Renal pelvis (tissue), 12 donors: ENCODE measurements at places on chromosomes 2 and 18. TPM values are rescaled to one million over a fixed set of nuclear protein-coding genes. Genes with fewer than 3 reads are reported as not detected.

Gene REV1
- 79.9 TPM for polyA plus RNA-seq

Gene IL36G
- not detected for polyA plus RNA-seq

Gene KCNG2
- polyA plus RNA-seq: 0.33 TPM

Gene CXCR2
- 0.14 TPM for polyA plus RNA-seq

Gene KLHL29
- 16.7 TPM for polyA plus RNA-seq

Gene CERKL
- 10.7 TPM for polyA plus RNA-seq

Gene ARHGEF4
- polyA plus RNA-seq: 8.0 TPM

Gene C1GALT1C1L
- polyA plus RNA-seq: 3.7 TPM

Gene L3MBTL4
- 5.7 TPM for polyA plus RNA-seq

Gene ASB18
- polyA plus RNA-seq: not detected

Gene MYO5B
- 34.5 TPM for polyA plus RNA-seq

Gene IL36RN
- not detected for polyA plus RNA-seq

Gene UPP2
- 7.2 TPM for polyA plus RNA-seq

DNA sequence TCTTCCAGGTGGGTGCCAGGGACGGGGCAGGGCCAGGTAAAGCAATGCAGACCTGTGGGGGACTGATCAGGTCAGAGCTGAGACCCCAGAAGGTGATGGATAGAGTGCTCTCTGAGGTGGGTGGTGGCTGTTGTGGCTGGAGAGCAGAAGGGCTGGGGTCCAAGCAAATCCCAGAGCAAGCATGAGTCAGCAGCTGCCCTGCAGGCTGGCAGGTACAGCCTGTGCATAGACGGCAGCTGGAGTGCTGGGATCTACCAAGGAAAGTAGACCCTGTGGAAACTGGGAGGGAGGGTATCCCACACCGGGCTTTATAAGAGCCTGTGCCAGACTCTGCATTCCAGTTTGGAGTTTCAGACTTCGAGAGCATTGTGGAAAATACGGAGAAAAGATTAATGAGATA lies 663 bp downstream of the TRIM54 start:
- DNase-seq: no peak

GRCh38 chr2:26330604-26331003 lies 15.3 kb upstream of the SELENOI start:
- no peak for DNase-seq

DNA sequence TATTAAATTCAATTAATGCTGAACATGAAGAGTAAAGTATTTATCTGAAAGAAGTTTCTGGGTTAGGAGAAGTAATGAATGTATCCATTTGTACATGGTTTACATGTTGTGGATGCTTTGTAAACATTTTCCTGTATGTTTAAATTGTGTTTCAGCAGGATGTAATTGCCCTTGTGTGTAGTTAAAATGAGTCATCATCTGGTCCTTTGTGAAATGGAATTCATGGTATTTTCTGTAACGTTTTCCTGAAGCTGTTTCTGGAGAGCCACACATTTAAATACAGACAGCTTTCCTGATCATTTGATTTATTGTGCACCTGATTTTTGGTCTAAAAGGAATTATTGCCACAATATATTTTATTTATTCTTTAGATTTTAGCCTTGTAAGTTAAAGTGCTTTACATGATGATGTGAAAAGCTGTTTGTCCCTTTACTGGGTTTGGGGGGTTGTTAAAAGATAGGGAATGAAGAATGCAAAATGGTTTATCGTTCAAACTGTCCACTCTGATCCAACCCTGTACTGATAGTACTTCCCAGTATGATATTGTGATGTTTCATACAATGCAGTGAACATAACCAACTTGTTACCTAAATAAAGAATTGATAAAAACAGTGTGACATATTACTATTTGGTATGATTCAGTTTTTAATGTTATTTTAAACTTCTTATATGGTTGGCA lies 41.7 kb upstream of the SLC3A1 start:
- no peak for DNase-seq

DNA sequence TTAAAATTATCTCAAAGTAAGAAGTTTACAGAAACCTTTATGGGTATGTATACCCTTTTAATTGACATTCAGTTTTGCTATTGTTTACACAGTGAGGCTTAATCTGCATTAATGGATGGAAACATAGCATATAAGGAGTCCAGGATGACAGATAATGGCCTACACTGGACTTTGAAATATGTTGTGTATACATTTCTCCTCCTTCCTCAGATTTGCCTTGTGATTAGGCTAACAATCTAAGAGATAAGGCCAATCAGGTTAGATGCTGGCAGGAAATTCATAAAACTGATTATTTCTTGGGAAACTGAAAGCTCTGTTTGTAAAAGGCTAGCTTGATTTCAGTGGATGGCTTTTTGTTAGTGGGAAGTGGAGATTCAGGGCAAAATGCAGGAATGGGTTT lies 191.9 kb downstream of the LDLRAD4 start:
- no peak for DNase-seq

DNA sequence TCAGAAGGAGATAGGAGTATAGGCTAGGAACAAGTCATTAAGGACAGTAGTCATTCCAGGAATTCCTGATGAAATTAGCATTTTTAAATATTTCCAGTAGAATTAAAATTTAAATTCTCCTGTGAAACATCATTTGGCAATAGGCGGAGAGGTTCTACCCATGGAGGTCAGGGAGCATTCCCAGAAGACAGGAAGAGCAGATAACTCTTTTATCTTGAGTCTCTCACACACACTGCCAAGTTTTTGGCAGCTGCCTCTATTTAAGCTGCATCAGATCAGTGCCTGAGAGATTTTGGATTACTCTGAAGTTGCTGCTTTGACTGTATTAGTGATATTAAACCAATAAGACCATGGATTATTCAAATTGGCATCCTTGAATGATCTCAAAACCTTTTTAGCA lies 714.7 kb downstream of the EPHA4 start:
- DNase-seq: no peak

DNA sequence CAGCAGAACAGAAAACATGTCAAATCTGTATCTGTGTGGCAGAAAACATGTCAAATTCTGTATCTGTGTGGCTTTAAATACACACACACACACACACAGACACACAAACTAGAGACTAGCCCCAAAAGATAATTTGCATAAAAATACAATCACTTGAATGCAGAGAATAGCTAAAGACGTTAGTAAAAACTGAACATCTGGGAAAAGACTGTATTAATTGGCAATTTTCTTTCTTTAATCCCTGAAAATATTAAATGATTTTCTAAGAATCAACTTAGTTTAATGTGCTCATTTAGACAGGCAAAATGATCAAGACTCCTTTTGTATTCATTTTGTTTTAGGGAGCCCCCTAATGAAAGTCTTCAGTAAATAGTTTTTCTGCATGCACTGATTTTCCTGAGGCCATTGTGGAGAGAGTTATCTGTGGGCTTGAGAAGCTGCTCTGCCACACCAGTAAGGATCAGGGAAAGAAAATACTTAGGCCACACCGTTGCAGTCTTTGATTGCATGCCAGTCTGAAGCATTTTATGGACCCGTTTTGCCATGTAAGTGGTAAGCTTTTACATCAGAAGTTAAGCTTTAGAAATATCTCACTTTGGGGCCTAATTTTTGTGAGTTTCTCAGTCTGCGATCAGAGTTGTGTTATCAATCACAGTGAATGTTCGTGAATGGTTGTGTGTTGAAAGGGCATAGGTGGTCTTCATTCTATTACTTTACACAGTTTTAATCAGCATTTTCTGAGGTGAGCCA lies 2.2 kb downstream of the SPATS2L start:
- DNase-seq: no peak

- DNase-seq: no peak
Observed at GRCh38 chr18:42030586-42031182, 75.7 kb downstream of the PIK3C3 start.

GRCh38 chr2:224260372-224261020 lies 141.4 kb downstream of the FAM124B start:
- peak; percentile 83 for DNase-seq

DNA sequence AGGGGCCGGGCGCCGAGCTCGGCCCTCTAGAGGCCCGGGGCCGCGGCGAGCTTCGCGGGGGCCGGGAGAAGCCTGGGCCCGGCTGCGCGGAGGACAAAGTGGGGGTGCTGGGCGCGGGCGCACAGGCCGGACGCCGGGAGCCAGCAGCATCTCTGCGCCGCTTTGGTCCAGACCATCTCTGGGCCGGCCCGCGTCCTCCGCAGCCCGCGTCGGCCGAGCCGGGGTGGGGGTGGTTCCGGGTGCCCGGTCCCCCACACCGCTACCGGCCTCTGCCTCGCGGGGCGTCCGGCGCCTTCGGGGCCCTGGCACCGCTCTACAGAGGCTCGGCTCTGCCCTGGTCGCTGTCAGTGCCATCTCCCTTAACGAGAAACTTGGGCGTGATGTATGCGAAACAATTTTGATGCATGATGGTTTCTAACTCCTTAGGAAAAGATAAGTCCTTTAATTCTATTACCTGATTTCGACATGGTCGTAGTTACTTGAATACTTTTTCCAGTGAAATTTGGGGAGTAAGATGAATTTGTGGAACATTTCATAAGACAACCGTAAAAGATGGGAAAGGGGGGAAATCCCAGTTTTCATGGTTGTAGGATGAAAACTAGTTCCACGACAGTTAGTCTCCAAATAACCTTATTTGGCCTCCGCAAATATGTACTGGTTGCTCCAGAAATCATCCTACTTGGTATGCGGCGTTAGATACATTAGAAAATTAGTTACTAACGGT lies 562 bp downstream of the TWSG1 start:
- DNase-seq: peak; percentile 5

DNA sequence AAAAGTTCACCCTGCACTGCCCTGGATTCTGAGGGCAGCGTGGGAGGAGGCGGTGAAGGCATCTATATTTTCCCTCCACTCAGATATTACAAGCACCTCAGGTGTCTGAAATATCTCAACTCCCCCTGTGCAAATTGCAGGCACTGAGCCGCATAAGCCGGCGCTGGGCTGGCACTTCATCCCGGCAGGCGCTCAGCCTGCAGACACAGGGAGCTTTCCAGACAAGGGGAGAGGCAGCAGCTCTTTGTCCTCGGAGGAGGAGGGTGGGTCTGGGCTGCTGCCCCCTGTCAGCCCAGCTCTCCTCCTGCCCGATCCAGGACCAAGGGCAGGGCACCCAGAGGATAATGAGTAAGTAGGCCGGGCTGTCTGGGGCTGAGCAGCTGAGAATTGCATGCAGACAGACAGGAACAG lies 189.3 kb upstream of the MYT1L start:
- no peak for DNase-seq

- no peak for DNase-seq
Observed at GRCh38 chr2:149625271-149625670, 37.7 kb upstream of the MMADHC start.

- DNase-seq: no peak
Observed at GRCh38 chr18:68865021-68865420, 67.1 kb downstream of the CCDC102B start.

DNA sequence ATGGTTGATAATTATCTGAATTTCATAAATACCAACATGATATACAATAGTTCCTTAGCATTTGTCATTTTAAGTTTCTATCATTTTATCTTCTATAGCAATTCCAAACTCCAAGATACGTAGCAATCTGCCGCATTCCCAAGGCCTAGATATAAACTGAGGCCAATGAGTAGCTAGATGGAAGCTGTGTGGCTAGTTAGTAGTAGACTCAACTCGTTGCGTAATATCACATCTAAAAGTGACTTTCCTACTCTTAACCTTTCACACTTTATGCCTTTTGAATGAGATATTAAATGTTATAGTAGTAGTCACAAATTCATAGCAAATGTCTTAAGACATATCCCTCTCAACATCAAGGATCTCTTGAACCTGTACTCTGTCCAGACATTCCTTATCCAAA lies 33.6 kb downstream of the WDSUB1 start:
- DNase-seq: no peak

DNA sequence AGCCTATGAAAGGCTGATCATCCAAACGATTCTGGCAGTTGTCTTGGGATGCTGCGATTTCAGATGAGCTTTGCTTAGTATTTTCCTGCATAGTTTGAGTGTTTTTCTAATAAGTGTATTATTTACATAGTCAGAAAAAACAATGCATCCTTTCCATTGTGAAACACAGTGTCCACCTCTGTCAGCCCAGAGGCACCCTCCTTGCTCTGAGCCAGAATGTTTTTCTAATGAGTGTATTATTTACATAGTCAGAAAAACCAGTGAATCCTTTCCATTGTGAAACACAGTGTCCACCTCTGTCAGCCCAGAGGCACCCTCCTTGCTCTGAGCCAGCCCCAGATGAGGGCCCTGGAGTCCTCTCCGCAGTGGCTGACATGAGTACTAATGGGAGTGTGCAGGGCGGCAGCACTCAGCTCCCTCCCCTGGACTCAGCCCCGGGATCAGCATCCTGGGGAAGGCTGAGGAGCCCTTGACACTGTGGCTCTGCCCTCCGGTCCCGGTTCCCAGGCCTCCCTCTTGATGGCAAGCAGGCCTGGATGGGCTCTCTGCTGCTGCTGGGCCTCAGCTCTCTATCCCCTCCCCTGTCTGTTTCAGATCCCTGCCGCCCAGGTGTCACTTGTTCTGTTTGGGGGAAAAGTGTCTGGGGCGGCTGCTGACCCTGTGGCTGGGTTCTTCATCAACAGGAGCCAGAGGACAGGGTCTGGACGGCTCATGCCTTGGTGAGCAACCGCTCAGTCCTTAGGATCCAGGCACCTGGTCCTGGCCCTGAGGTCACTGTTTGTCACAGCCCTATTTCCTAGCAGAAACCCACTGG lies 5.9 kb downstream of the MFSD2B start:
- DNase-seq: no peak

DNA sequence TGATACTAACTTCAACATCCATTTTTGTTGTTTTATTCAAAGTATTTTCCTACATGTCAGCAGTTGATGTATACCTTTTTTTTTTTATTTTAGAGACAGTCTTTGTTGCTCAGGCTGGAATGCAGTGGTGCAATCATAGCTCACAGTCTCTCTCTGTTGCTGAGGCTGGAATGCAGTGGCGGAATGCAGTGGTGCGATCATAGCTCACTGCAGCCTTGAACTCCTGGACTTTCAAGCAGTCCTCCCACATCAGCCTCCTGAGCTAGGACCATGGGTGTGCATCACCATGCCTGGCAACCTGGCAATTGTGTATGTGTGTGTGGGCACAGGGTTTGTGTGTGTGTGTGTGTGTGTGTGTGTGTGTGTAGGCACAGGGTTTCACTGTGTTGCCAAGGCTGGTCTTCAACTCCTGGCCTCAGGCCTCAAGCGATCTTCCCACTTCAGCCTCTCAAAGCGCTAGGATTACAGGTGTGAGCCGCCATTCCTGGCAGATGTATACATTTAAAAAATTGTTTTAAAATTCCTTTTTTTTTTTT lies 24.8 kb downstream of the SANBR start:
- DNase-seq: no peak

DNA sequence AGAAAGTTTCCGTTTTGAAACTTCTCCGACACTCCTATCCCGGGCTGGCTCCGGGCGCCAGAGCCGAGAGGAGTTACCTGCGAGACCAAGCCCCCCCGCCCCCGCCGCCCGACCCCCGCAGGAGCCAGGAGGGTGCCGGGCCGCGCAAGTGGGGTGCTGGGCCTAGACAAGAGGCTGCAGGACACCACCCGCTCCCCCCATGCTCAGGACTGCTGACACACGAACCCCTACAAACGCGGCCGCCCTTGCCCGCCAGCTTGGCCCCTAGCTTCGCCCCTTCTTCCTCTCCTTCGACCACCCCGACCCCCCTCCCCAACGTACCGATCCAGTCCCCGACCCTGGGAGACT lies 497 bp downstream of the PLA2R1 start:
- DNase-seq: no peak

GRCh38 chr2:212520340-212520739 lies 18.3 kb downstream of the ERBB4 start:
- DNase-seq: no peak
